CD4-positive, alpha-beta T cell treated with Interleukin-21 for 1 hour (primary cell): ENCODE measurements at places on chromosomes 11 and 22.

DNA sequence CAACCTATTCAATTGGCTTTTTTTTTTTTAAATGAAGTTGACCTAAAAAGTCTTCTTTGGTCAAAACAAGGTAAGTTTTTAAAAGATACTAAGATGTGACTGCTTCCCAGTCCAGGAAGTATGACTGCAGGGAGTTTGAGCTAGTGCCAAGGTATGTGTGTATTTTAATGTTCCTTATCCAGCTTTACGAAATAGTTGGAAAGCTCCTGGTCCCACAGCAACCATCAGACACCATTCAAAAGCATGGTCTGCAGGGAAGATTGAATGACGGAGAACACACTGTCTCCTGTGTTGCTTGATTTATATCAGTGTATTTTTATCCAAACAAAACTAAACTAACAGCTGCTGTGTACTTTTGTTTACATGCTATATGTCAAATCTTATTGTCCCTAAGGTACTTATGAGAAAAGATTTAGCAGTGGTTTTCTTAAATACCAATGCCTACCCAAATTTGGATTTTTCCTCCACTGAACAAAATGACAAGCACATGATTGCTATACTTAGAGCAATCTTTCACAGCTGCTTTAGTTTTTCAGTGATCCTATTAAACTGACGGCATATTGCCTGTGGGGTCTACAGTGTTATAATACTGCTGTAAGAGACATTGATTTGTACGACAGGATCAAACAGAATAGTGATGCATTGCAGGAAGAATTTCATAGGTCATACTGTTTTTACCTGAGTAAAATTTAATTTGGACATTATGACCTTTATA lies 122.9 kb downstream of the DCDC1 start:
- no peak for DNase-seq

DNA sequence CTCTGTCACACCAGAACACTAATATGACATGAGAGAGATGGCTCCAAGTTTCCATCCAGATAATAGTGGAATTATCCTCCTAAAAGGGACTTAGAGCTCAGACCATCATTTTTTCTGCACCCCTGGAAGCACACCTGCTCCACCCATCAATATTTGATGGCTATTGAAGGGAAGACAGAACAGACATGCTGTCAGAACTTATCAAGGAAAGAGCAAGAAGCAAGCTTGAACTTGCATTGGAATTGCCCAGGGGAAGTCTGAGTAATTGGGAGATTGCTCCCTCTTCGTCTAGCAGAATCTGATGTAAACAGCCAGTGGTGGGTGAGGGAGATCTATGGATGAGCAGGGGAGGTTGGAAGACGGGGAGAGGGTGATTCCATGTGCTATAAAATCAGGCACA lies 874.4 kb upstream of the TENM4 start:
- no peak for DNase-seq

DNA sequence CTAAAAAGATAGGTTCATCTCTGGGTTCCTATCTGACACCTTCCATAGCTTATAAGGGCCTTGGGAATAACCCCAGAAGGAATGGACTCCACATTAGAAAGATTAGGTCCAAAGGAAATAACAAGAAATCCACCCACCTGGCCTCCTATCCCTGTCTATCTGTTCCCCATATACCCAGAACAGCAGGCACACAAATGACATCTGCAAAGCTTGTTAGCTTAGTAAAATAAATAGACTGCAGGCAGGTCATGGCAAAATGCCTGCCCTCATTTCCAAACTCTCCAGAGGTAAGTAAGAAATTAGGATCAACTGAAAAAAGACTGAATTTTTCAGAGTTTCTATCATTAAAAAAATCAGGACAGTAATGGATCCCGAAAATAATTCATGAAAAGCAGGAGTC lies 489.5 kb downstream of the DLG2 start:
- no peak for DNase-seq

DNA sequence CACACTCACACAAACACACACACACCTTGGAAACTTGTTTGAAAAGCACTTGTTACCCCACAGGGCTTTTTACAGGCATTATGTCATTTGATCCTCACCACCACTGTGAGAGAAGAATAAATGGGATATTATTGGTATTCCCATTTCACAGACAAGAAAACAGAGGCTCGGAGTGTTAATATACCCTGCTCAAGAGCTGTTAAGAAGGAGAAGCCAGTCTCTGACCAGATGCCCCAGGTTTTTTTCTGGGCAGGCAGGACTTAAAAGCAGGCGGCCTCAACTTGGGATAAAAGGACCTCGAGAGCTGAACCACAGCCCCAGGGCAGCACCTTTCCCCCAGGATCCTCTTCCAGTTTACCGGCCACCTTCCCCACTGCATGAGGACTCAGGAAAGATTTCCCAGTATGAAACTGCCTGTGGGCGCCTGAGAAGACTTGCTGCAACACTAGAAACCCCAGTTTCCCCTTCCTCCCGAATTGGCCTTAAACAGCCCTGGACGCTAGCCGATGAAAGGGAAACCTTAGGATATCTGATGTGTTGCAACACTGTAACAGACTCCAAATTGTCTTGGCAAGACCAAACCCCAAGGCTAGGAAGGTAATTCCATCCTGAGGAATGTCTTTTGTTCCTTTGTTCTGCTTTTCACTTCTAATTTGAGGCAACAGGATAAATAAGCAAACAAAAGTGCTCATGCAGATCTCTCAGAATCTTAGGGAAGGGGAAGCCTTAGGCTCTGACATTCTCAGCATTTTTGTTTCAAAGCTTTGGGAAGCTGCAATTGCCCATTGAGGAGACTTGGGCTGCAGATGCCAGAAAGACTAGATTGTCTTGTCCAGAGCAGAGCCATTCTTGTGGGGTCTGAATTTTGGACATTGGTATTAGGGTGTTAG lies 173.5 kb downstream of the TRIM29 start:
- no peak for DNase-seq

DNA sequence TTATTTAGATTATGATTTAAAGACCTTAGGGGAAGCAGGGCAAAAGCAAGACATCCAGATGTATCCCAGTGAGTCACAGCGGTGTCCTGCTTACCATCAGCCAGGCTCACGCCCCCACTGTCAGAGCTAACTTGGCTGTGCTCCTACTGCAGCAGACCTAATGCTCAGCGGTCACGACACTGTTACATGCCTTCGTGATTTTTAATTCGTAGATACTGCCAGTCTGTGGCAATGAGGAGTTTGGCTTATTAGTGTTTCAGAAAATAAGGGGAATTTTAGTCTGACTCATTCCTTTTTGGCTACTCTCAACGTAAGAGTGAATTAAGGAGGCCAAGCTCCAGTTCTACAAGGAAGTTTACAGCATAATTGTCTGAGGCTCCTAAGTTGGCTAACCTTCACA lies 22.7 kb downstream of the EFCAB6 start:
- DNase-seq: no peak

DNA sequence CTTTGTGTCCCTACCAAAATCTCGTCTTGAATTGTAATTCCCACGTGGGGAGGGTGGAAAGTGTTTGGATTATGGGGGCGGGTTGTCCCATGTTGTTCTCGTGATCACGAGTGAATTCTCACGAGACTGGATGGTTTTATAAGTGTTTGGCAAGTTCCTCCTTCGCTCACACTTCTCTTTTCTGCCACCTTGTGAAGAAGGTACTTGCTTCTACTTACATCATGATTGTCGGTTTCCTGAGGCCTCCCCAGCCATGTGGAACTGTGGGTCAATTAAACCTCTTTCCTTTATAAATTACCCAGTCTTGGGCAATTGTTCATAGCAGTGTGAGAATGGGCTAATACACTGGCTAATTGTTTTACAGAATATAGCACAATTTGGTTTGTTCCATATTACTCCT lies 326.3 kb downstream of the GRM5 start:
- DNase-seq: no peak

GRCh38 chr22:44024288-44024921 lies at the start of gene PARVB:
Gene PARVB (plus strand): TSS chr22:44024302. CDS start chr22:44024340, 38 bp downstream.
- peak; percentile 28 for DNase-seq

- no peak for DNase-seq
Observed at GRCh38 chr11:73099512-73100266, 42.4 kb downstream of the FCHSD2 start.

- no peak for DNase-seq
Observed at GRCh38 chr22:25845985-25846745, 104.2 kb downstream of the MYO18B start.

- DNase-seq: peak; percentile 82
Observed at GRCh38 chr22:18075720-18076497, 1.9 kb upstream of the PEX26 start.

- no peak for DNase-seq
Observed at GRCh38 chr11:27058456-27058855, 17.8 kb downstream of the BBOX1 start.

GRCh38 chr11:41921746-41922390 lies 462.4 kb upstream of the LRRC4C start:
- no peak for DNase-seq

DNA sequence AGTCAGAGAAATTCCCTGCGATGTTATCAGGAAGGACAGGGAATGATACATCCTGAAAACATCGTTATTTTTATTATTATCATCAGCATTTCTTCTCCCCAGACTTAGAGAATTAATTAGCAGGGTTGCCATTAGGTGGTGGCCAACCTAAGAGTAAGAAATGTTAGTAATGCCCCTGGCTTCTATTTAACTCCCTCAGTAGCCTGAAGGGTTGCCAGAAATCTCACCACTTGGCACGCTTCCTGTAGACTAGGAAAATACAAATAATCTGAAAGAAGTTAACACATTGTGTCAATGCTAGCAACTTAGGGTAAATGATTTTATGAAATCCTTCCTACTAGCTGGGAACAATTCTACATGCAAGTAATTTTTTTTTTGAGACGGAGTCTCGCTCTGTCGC lies 45.5 kb downstream of the ENDOD1 start:
- no peak for DNase-seq
